NCI-H2081 (cell line): ENCODE measurements at places on chromosomes 3 and 15.

DNA sequence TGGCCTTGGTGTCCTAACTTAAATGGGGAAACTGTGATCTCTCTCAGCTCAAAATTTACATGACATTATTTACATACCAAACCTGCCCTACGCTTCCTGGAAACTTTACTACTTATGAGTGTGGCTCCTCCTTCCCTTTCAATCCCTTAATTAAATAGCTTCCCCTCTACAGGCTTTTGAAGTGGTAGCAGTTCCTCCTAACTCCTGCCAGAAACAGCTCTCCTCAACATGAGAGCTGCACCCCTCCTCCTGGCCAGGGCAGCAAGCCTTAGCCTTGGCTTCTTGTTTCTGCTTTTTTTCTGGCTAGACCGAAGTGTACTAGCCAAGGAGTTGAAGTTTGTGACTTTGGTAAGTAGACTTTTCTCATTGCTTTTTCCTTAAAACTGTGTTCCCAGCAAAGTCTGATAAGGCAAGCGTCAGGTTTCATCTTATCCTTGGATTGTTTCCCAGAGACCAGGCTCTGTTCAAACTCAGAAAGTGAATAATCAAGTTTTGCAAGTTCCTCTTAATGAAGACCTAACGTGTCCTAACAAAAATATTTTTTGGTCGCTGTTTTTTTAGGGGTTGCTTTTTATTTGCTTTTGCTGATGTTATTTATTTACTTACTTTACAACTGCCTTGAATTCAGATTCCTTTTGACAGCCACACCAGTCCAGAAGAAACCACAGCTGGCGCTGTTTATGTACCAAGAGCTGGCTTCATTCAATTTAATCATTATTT lies at the start of gene ACP3:
Gene ACP3 (plus strand): TSS at position 179 of the 720 bp plus-strand sequence. CDS start 50 bp downstream, at position 229.
- DNase-seq, result no peak

- DNase-seq, result no peak
These were observed 65.0 kb upstream of the DAZL start for GRCh38 chr3:16670191-16670590.

DNA sequence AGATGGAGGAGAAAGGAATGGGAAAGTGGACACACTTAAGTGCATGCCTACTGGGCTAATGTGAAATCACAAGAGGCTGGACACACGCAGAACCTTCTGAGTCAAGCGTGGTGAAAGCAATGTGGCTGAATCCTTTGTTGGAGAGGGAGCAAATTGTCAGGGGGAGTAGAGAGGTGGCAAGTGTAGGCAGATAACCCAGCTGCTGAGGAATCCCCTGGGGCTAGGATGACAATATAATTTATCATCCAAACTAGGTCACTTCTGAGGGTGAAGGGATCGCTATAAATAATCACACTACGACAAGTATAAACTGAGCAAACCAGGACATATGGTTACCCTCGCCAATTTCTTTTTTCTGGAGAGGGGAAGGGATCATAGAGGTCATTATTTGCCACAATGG lies 28.7 kb downstream of the TAMM41 start:
- no peak for DNase-seq

GRCh38 chr3:160355826-160356225 lies 43.2 kb downstream of the IFT80 start:
- DNase-seq, result no peak

GRCh38 chr3:3816034-3816433 lies 16.8 kb downstream of the LRRN1 start:
- no peak for DNase-seq

DNA sequence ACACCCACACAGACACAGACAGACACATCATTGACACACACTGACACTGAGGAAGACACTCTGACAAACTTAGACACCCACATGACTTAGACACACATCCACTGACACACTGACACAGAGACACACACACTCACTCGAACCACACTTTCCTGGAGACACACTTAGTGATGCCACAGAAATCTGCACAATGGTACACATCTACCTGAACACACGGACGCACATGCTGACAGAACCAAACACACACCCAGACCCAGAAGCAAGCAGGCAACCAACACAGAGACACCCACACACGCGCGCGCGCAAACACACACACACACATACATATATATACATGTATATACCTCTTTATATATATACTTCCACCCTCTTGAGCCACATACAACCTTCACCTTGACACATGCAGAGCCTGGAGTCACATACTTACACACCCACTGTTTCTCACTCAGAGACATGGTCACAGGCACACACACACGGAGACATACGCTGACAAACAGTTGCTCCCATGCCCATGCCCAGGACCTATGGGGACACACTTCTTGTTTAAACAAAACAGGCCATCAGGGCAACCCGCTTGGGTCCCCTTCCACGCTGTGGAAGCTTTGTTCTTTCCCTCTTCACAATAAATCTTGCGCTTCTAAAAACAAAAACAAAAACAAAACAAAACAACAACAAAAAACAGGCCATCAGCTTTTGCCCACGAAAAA lies 913 bp upstream of the SCN5A start:
- no peak for DNase-seq

- DNase-seq, result no peak
These were observed 459.3 kb upstream of the SGO1 start for GRCh38 chr3:20645340-20645739.

DNA sequence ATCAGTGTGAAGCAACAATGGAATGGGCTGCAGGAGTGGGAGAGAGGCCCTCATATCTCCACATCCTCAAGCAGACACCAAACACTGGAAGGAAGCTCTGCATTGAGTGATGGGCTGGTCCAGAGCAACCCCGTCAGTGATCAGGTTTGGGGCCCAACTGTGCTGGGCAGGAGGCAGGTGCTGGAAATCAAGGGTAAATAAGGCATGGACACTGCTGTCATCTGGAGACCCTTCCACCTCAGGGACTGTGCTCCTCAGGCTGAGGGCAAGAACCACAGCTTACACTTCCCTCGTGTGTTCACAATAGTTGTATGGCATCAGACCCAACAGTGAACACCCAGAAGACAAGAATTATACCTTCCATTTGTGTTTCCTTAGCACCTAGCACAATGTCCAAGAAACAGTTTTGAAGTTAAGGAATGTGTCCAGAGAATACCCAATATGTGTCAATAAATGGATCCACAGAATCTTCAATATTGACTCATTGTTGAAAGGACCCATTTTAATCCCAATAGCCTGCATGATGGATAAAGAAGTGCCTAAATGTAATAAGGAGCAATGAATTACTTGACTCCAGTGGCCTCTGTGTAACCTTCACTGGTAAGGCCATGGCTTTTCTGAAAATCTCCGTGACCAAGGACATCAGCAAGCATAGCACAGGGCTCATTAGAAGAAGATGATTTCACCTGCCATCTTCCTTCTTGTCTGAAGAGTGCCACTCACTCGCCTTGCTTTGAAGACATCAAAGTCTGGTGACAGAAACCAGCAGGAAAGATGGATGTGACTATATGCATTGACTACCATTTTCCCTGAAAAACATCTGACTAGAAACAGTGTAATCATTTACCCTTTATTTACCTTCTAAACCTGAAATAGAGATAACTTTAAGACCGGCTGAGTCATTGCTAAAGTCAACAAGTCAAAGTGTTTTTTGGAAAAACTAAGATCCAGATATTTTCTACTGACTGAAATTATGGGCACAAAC lies 7.0 kb upstream of the AHSG start:
- DNase-seq, result no peak

GRCh38 chr3:66488492-66488891 lies 12.3 kb downstream of the LRIG1 start:
- no peak for DNase-seq

GRCh38 chr3:194293546-194294198 lies 57.5 kb downstream of the CPN2 start:
- DNase-seq, result no peak

- no peak for DNase-seq
These were observed 86.6 kb downstream of the HMG20A start for GRCh38 chr15:77507143-77507897.

GRCh38 chr3:51975852-51976549 lies 1.1 kb downstream of the ABHD14A start:
- DNase-seq, result peak; percentile 20

- no peak for DNase-seq
These were observed 66.7 kb upstream of the OCA2 start for GRCh38 chr15:28165791-28166190.

DNA sequence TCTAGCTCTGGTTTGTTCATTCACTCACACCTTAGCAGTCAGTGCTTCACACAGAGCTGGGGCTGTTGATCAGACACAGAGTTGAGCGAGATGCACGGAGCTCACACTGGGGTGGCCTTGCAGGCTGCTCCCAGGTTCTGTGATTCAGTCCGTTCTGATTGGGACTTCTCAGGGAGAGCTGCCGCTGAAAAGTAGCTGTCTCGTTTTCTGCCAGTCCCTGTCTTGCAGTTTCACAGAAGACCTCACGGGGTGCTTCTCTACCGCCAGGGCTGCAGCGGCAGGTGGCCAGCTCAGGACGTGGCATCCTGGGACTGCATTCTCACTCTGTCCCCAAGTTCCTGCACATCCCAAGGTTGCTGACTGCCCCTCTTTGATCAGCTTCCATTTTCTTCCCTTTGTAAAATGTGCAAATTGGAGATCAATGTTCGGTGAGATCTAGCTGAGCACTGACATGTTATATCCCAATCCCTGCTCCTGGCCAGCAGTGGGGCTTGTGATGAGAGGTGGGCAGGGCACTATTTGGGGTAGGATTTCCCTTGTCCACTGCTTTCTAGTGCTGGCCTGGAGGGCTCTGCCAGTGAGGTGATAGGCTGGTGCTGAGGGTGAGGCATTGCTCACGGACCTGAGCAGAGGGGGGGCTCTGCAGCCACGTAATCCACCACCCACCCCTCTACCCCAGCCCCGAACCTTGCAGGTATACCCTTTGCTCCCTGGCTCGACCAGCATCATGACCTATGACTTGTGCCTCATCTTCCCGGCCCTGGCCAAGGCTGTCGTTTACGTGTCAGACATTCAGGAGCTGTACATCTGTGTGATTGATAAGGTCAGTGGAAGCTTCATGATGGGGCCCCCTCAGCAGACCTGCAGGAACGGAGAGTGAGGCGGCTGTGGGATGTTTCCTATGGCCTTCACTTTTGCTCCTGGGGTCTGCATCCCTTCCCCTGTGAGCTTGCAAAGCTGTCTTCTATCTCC lies 5.3 kb upstream of the TXNRD3 start:
- no peak for DNase-seq

DNA sequence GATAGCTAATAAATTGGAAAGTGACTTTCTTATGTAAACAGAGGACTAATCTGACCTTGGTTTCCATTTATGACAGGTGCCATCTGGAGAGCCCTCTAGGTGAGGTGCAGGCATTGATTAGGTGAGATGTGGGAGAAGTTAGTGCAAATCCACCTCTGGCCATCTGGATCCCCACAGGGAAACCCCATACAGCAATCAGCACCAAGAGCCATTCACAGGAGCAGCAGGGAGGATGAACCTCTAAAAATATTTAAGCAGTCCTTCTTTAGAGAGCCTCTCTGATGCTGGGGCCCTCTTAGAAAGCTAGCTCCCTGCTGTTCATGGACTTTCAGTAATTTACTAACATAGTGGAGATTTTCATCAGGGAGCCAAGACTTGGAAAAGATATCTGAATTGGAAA lies 69.3 kb downstream of the CLSTN2 start:
- DNase-seq, result no peak

- DNase-seq, result peak; percentile 63
These were observed at the start of gene TMOD2 for GRCh38 chr15:51750792-51751696. Gene TMOD2, plus strand, starts transcription at chr15:51751597. Its CDS starts 14,845 bp downstream, at chr15:51766442.

- DNase-seq, result peak; percentile 94
These were observed 23.0 kb downstream of the NMNAT3 start for GRCh38 chr3:139654637-139655365.

GRCh38 chr3:50480471-50480870 lies 23.0 kb downstream of the CACNA2D2 start:
- no peak for DNase-seq

GRCh38 chr15:58039079-58040035 lies 26.2 kb downstream of the ALDH1A2 start:
- DNase-seq, result peak; percentile 30

DNA sequence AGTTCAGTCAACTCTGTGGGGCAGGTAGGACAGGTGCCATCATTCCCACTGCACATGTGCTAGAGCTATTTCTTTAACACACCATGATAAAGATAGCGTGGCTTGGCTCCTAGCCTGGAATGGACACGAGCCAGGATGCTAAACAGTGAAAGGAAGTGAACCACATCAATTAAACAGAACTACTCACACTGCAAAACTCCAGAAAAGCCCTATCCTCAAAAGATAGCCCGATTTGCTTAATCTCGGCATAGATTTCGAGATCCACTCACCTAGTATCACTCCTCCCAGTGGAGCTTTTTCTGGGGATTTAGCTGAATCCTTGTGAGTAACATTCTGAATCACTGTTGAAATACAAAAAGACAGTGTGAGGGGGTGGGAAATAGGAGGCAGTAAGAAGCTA lies 118.0 kb downstream of the ABI3BP start:
- peak; percentile 93 for DNase-seq

- no peak for DNase-seq
These were observed 85.3 kb downstream of the RPLP1 start for GRCh38 chr15:69537901-69538300.

GRCh38 chr15:73601451-73602445 lies 31.4 kb downstream of the NPTN start:
- no peak for DNase-seq

GRCh38 chr3:242602-243355 lies 46.2 kb downstream of the CHL1 start:
- no peak for DNase-seq

- no peak for DNase-seq
These were observed 414.6 kb upstream of the TBL1XR1 start for GRCh38 chr3:177611752-177612334.

GRCh38 chr3:115999001-115999585 lies 375.8 kb downstream of the GAP43 start:
- DNase-seq, result no peak

- DNase-seq, result no peak
These were observed 31.0 kb upstream of the PDE8A start for GRCh38 chr15:84950570-84951111.

DNA sequence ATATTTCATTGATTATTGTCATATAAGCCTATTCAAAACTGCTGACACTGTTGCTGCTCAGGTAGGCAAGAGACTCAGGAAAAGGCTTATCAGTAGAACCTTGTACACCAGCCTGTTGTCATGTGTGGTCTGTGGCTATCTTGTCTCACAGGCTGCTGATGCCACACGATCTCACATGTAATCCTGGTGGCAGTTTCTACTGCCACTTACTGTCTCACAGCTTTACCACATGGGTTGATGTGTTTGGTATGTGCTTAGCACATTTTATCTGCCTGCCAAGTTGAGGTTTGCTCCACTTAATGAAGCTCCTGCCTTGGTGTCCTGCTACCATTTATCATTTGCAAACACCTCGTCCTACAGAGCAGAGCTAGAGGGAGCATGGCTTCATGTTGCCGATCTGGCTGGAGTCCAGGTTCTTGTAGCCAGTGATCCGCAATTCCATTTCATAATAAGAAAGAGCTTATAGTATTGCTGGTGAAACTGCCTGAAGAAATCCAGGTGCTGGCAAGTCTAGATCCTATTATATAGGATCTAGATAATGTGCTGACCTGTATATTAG lies 637.9 kb downstream of the NLGN1 start:
- DNase-seq, result peak; percentile 92

GRCh38 chr15:69595009-69595791 lies 142.6 kb downstream of the RPLP1 start:
- no peak for DNase-seq

GRCh38 chr15:39589193-39589814 lies 8.4 kb downstream of the THBS1 start:
- no peak for DNase-seq

- no peak for DNase-seq
These were observed 116.7 kb downstream of the SERPINI1 start for GRCh38 chr3:167852216-167852615.
